ENCODE measurements at places on chromosomes 12 and 14.
A peak's percentile ranks its signal among the peaks of the same experiment; 100 is the strongest.

GRCh38 chr14:28303248-28303647 lies 463.3 kb upstream of the FOXG1 start:
- DNase-seq = no peak

DNA sequence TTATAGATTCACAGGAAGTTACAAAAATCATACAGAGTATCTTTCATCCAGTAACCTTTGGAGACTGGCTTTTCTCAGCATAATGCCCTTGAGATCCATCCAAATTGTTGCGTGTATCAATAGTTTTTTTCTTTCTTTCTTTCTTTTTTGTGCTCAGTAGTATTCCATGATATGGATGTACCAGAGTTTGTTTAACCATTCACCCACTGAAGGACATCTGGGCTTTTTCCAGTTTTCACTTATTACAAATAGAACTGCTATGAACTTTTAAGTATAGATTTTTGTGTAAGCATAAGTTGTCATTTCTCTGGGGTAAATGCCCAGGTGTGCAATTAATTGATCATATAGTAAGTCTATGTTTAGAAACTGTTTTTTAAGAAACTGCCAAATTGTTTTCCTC lies 79.4 kb downstream of the FBXL14 start:
- DNase-seq = no peak

GRCh38 chr14:55976219-55976618 lies 142.0 kb upstream of the PELI2 start:
- no peak for DNase-seq

- DNase-seq = no peak
Observed at GRCh38 chr12:88309546-88309945, 167.4 kb downstream of the TMTC3 start.

- DNase-seq = no peak
Observed at GRCh38 chr14:89137526-89138163, 279.4 kb downstream of the FOXN3 start.

DNA sequence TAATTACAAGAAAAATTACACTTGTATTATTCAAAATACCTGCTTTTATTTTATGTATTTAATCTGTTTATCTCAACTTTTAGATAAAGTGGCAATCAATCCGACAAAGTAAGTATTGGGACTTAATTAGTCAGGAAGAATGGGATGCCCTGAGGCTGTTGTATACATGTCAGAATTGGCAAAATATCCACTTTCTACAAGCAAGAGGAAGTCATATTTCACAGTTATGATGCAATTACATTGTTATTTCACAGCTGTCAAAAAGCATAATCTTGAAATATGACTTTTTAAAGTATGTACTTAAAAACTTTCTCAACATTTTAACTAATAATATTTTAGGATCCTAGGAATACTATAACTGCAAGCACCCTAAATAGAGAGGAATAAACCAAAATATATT lies 357.1 kb upstream of the MGAT4C start:
- DNase-seq = no peak

- DNase-seq = peak; percentile 17
Observed at GRCh38 chr12:54958048-54958658, 26.4 kb downstream of the TESPA1 start.

DNA sequence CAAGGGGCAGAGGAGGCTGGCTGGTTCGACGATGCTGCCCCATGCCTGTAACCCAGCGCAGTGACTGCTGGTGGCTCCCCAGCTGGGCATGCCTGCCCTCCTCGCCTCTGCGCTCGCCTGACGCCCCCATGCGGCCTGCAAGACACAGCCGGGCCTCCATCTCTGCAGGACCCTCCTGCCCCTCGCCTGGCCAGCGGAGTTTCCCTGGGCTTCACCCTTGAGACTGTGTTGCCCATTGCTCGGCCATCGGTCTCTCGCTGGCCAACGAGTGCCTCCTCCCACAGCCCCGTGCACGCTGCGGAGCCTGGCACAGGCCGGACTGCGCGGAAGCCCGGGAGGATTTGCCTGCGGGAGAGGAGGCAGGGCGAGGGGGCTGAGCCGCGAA lies 17.6 kb downstream of the ASPG start:
- no peak for DNase-seq

DNA sequence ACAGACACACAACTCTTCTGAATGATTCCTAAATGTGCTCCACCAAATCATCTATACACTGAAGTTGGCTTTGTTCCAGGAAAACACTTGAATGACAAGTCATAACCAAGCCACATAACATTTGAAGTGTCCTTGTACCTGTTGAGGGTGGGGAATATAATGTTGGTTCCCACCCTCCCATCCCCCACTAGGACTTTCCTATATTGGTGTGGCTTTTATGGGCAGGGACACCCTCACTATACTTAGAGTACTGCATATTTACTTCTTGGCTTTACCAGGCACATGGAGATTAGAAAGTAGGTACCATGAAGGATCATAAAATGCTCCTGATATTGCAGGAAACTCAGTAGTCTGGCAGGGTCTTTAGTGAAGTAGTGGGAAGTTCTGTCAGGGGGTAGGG lies 9.7 kb upstream of the BHLHE41 start:
- DNase-seq = no peak

DNA sequence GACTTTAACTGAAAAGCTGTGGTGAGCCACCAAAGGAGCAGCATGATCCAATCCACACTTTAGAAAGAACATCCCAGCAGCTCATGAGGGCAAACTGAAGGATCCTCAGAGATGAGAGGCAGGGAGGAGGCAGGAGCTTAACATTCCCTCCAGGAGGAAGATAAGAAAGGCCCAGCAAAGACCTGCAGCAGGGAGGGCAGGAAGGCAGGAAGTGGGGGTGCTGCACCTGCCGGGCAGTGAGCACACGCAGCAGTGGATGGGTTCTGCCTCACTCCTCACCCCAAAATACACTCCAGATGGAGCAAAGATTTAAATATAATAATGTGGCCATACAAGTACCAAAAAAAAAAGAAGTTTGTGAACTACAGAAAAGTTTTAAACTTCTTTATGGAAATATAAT lies 48.4 kb downstream of the GCH1 start:
- DNase-seq = no peak

- no peak for DNase-seq
Observed at GRCh38 chr14:49017447-49017846, 568.7 kb downstream of the RPS29 start.

DNA sequence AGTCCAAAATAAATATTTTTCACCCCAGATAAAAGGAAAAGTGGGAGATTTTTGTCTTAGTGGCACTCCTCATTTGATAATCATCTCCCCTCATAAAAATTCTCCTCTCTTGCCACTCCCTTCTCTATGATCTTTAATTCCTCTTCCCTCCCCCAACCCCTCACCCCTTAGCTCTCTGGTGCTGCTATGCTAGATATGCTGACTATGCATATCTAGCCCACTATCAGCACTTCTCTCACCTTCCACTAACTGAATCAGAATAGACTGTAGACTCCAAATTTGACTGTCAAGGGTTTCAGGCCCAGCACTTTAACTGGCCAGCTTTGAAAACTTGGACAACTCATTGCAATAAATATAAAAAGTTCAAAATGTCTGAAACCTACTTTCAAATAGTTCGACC lies 254.2 kb downstream of the ETNK1 start:
- no peak for DNase-seq

GRCh38 chr12:81949841-81950308 lies 190.7 kb upstream of the PPFIA2 start:
- no peak for DNase-seq

DNA sequence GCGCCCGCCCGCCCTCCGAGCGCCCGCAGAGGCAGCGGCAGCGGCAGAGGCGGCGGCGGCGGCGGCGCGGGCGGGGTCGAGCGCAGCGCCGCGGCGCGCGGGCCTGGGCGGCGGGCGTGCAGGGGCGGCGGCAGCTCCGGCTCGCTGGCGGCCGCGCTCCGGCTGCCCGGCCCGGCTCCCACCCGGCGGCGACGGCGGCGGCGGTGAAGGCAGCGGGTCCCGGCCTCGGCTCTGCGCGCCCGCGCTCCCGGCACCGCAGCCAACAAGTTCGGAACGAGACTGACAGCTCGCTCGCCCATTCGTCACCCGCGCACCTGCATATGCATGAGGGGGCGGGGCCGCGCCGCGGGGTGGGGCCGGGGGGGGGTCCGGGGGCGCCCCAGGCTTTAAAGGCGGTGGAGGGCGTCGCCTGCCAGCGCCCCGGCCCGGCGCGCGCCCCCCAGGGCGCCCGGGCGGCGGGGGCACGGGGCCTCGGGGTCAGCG lies at the start of gene JAG2:
TSS of gene JAG2 (minus strand) at position 281 of the 483 bp plus-strand sequence. CDS start 356 bp downstream, outside the sequence.
- no peak for DNase-seq

- no peak for DNase-seq
Observed at GRCh38 chr14:51660741-51661140, 9.0 kb downstream of the FRMD6 start.

- no peak for DNase-seq
Observed at GRCh38 chr14:52355016-52355431, 40.9 kb downstream of the PTGER2 start.

- DNase-seq = no peak
Observed at GRCh38 chr12:53618275-53618674, 7.9 kb downstream of the ATF7 start.

- DNase-seq = no peak
Observed at GRCh38 chr12:113469224-113469948, 2.3 kb downstream of the LHX5 start.

GRCh38 chr12:76878099-76878898 lies 520 bp downstream of the CSRP2 start:
- no peak for DNase-seq

- DNase-seq = no peak
Observed at GRCh38 chr12:3045494-3045893, 31.7 kb upstream of the TSPAN9 start.

DNA sequence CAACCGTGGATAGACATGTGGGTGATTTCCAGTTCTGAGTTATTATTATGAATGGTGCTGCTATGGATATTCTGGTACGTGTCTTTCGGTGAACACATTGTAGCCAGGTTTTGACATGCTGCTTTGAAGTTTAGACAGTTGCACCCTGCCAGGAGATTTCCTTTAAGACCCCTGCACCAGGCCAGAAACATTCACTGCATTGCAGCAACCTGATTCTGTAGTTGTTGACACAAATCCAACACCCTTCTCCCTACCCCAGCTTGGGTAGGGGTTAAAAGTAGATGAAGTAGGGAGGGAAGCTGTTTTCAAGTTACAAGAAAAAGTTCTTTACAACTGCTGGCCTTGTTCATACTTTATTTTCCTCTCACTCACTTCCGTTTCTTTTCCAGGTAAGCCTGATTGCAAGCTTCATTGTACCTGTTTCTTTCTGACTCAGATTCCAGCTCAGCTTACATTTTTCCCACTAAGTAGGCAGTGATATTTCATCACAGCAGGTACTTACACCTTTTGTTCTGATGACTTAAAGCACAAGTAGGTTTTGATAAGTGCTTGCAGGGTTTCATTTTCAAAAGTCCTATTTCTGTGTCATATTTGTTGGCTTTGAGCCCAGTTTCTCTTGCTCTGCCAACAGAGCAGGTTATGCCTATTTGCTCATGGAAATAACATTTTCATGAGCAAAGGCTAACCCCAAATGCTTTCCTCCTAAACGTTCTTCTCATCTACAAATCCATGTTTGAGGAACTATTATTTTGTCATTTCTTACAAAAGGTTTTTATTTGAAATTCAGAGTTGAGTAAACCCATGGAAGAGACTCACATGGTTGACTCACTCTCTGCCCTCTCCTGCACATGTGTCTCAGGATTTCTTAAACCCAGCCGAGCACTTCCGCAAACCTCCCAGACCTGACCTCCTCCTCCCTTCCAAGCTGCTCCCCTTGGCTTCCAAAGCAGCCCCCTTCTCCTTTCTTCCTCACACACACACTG lies 12.1 kb upstream of the LTA4H start:
- no peak for DNase-seq

- DNase-seq = no peak
Observed at GRCh38 chr12:60421741-60422140, 825.9 kb downstream of the SLC16A7 start.

GRCh38 chr12:40829738-40830144 lies 137.5 kb downstream of the CNTN1 start:
- no peak for DNase-seq

DNA sequence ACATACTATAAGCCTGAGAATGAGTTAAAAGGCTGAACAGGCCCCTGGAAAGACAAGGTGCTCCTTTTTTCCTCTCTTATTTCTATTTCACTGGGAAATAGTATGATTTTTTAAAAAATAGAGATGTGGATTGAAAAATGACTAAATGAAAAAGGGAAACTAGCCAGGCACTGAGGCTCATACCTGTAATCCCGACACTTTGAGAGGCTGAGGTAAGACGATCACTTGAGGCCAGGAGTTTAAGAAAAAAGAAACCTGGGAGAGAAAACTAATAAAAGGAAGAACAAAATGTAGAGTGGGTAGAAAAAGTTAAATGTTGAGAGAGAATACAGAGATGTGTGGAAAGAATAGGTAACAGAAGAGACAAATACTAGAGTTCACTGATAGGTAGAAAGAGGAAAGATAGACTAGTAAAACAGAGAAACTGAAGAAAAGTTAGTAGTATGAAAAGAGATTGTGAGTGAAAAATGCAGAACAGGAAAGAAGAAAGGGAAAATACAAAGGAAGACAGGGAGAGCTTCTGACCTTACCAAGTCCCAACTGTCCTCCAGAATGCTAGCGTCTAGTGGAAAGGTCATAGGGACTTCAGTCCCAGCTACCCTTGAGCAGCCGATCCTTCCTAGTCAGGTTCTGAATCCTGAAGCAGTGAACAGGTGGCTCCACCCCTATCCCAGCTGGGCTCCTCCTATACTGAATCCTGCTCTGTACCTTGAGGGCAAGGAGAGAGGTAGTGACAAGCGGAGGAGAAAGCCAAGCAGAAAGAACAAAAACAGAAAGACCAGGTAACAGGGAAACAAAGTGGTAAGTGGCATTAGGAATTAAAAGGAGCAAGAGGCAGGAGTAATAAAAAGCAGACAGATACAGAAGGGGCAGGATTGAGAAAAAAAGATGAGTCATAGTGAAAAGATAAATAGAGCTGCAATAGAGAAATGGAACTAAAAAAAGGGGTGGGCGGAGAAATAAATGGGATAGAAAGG lies 7.3 kb downstream of the TMEM116 start:
- DNase-seq = no peak

- no peak for DNase-seq
Observed at GRCh38 chr14:51928568-51928967, 60.8 kb upstream of the RTRAF start.

DNA sequence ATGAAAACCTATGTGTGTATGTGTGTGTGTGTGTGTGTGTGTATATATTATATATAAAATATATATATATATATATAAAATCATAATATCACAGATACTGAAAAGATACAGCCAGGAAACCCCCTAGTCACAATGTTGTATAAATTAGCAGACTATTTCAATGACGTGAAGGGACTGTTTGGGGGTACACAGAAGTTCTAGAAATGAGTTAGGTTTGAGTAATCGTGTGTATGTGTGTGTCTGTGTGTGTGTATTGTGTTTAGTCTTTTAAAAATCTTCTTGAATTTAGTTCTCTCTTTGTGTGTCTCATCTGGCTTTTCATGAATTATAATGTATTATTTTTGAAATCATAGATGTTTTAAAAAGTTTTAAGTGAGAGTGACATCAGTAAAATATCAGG lies 21.9 kb downstream of the ADAM21 start:
- DNase-seq = no peak

All from stimulated activated CD8-positive, alpha-beta memory T cell treated with anti-CD3 and anti-CD28 coated beads, Interleukin-7, amount 100 ng/mL, for 1 hour (primary cell).